ENCODE measurements at places on chromosomes 12 and 14.

DNA sequence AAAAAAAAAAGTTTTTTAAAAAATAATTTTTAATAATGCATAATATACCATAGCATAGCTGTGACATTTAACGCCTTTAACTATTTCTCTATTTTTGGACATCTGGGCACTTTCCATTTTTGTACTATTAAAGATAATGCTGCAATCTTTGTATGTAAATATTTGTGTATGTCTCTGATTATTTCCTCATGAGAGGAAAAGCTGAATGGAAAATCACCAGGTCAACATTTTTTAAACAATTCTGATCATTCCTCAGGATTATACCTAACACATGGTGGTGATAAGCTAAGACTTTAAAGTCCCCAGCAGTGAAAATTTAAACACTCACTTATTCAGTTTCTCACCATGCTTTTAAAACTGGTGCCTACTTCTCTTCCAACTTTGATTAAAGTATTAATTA is 31.3 kb upstream of the NR1H4 start:
- DNase-seq, result no peak

DNA sequence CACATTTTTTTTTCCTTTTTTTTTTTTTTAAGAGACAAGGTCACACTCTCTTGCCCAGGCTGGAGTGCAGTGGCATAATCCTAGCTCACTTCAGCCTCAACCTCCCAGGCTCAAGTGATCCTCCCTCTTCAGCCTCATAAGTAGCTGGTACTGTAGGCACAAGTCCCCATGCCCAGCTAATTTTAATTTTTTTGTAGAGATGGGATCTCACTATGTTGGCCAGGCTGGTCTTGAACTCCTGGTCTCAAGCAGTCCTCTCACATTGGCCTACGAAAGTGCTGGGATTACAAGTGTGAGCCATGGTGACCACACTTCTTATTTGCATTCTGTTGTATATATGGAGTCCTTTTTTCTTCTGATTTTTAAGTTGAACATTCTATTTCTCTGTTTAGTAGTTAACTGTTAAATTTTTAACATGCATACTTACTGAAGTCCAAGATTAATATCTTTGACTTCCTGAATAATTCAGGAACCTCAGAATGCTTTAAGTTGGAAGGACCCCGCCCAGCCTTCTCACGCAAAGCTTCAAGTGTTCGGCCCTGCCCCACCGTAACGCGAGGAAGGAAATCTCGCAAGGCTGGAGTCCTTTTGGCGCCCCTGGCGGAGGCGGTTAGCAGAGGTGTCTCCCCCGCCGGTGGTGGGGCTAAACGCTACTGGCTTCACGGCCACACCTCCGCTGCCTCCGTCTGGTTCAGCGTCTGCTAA is 21.6 kb downstream of the SPATS2 start:
- DNase-seq, result peak; percentile 67

- DNase-seq, result no peak
Observed at GRCh38 chr14:23640524-23641141, 4.5 kb downstream of the DHRS2 start.

DNA sequence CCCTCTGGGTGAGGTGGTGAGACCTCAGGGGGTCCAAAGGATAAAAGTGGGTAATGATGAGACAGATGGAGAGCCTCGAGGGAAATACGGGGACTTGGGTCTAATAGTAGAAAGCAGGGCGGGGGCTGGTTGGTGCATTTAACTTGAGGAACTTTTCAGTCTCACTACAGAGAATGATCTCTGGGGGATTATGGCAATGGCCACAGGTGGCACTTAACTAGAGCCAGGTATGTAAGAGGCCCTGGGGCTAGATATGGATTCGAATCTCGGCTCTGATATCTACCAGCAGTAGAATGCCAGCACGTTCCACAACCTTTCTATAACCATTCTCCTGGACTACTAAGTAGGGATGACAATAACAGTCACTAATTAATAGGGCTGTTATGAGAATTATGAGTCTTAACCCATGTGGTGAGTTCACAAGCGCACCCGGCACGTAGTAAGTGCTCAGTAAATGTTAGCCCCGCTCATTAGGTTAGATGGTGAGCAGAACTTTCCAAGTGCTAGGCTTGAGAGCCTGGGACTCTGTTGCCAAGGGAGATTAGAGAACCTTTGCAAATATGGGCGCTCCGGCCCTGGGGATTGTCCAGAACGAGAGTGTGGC is 888 bp upstream of the PLXNC1 start:
- no peak for DNase-seq

DNA sequence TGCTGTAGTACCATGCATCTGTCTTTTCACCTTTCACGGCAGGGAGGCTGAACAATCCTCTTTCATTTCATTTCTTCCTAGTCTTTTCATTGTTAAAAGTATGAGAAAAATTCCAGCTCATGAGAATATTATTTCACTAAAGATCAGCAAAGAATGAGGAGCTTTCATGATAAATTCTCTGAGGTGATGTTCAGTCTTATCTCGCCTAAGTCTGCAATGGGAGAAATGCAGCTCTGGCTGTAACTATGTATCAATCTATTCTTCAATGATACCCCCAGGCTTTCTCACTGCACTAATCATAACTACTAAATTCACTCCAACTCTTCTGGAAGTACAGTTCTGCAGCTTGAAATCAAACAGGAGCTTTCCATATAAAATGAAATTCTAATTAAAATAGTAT is 15.7 kb downstream of the FOXG1 start:
- no peak for DNase-seq

- no peak for DNase-seq
Observed at GRCh38 chr12:116881325-116881876, at the start of gene HRK. Gene HRK (minus strand): TSS chr12:116881441. CDS start chr12:116881307, 134 bp downstream.

GRCh38 chr12:83224012-83224411 is 537.3 kb downstream of the TMTC2 start:
- DNase-seq, result no peak

DNA sequence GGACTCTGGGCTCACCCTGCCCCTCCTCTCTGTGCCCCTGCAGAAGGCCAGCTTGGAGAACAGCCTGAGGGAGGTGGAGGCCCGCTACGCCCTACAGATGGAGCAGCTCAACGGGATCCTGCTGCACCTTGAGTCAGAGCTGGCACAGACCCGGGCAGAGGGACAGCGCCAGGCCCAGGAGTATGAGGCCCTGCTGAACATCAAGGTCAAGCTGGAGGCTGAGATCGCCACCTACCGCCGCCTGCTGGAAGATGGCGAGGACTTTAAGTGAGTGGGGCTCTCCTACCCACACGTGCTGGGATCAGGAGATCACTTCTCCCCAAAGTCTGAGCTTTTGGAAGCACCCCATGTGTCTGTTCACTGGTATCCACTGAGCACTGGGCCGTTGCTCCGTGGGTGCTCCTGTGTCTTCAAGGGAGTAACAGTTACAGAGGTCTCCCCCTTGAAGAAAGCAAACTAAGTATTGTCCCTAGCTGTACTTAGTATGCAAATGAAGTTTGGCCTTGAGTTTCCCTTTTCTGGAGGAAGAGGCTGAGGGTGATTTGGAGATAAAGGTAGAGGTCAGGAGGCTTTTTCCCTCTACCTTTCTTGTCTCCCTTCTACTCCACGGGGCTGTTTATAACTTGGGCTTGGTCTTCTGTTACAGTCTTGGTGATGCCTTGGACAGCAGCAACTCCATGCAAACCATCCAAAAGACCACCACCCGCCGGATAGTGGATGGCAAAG is 3.3 kb downstream of the KRT18 start:
- no peak for DNase-seq

GRCh38 chr12:104694711-104695110 is 238.0 kb downstream of the CHST11 start:
- DNase-seq, result no peak

DNA sequence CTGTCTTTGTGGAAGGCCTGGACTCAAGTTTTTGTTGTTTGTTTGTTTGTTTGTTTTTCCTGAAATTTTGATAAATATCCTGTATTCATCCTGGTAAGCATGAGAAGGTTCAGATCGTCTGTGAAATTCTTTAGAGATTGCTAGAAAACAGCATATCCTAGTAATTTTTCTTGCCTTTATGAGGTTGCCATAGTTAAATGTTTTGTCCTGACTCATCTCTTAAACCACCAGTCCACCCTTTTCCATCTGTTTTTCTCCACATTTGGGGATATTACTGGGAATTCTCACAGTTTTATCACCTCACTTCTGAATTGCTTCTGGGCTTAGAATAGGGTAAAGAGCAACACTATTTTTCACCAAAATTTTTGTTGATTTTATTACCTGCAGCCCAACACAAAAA is 248.3 kb downstream of the FBXL14 start:
- DNase-seq, result no peak

GRCh38 chr12:121611306-121611705 is 15.0 kb upstream of the ORAI1 start:
- DNase-seq, result no peak
